Daoy (cell line): ENCODE measurements at places on chromosomes 7 and 10.
A peak's percentile ranks its signal among the peaks of the same experiment; 100 is the strongest.

DNA sequence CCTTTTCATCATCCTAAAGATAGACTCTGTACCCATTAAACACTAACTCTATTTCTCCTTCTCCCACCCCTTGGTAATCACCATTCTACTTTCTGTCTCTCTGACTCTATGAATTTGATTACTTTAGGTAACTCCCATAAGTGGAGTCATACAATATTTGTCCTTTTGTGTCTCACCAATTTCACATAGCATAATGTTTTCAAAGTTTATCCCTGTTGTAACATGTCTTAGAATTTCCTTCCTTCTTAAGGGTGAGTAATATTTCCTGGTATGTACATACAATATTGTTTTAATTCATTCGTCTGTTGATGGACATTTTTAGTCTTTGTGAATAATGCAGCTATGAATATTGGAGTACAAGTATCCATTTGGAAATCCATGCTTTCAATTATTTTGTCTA, 50.9 kb upstream of the CDCA7L start:
- DNase-seq = no peak

GRCh38 chr10:119488675-119489074, 53.8 kb downstream of the RGS10 start:
- DNase-seq = no peak

DNA sequence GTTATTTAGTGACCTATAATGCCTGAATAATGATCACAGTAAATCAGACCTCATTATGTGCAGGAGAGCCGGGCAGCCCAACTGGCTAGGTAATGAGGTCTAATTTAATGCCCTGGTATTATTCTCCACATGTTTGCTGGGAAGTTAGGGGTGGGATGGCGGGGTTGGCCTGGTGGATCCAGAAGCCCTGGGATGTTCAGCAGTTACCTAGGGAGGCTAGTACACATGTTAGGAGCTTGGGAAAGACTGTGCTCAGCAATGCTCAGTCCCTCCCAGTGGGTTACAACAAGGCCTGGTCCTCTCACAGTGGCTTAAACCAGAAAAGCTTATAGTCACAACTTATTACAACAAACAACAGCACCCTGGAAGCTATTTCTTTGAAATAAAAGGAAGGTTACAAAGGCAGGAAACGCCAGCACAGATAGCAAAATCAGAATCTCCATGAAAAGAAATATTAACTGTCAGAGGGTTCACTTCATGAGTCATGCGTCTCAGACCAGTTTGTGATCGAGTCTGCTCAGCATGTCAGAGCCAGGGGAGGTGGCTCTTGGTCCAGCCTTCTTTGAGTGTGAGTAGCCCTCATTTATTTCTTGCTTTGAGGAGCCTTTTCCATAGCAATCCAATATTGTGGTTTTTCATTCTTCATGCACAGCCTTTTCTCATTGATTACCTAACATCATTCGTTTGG, 418.6 kb upstream of the NPVF start:
- DNase-seq = no peak

GRCh38 chr7:83640240-83640639, 8.7 kb downstream of the SEMA3E start:
- DNase-seq = no peak

GRCh38 chr7:83648464-83649241, at the start of gene SEMA3E:
SEMA3E (minus strand) TSS chr7:83649139.
- peak; percentile 48 for DNase-seq

GRCh38 chr10:13956826-13957225, 370.1 kb downstream of the PRPF18 start:
- no peak for DNase-seq

DNA sequence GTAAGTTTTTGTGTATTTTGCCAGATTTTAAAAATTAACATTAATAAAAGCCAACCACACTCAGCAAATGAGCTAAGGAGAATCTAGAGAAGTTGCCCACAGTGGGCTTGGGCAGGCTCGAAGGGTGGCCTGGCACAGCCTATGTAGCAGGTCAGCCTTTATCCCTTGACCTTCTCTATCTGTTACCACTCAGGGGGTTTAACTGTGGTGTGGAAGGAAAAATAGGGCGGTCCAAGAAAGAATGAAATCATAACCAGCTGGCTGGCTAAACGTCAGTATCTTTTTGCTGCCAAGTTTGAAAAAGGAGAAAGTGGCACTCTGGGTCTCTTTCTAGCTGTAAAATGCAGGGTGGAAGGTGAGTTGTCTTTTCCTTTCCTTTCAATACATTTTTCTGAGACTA, 130.3 kb upstream of the ASAH2 start:
- no peak for DNase-seq

DNA sequence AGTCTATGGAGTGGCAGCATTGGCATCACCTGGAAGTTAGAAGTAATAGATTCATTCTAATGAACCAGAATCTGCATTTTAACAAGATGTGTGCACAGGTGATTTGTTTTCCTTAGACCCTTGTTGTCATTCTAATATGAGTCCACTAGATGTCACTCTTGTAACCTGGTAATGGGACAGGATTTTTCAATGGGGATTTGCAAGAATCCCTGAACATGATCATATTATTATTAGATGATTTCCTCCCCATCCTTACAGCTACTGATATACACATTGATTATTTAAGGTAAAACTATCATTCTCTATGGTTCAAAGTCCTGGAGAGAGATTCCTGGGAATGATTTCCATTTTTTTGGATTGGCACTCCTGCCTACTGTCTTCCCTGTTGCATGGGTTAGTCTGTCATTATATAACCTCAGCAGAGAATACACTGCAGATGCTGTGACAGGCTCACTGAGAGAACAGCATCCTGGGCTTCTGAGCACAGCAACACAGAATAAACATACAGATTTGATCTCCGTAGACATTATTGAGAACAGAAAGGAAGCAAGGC, 194.9 kb downstream of the SUGCT start:
- DNase-seq = peak; percentile 59

- no peak for DNase-seq
These were observed 4.4 kb upstream of the SLF2 start for GRCh38 chr10:100908378-100908777.

GRCh38 chr10:50260791-50261281, 9.5 kb upstream of the ASAH2 start:
- DNase-seq = no peak

DNA sequence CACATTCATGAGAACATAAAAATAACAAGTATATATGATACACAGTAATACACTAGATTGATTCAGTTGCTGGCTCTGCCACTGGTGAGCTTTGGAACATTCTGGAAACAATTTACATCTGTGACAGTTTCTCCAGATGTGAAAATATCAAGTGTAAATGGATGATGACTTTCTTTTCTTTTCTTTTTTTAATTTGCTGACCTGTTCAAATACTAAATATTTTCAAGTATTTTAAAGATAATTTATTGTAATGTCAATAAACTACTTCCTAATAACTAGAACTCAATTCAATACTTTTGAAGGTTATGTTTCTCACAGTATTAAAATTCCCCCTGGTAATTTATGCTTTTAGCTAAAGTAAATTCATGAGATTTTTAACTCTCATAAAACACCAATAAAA, 180.3 kb downstream of the CRPPA start:
- DNase-seq = no peak

GRCh38 chr10:66837335-66837734, 88.5 kb upstream of the LRRTM3 start:
- DNase-seq = peak; percentile 3

GRCh38 chr7:108234281-108234680, 104.1 kb upstream of the LAMB4 start:
- DNase-seq = peak; percentile 22

DNA sequence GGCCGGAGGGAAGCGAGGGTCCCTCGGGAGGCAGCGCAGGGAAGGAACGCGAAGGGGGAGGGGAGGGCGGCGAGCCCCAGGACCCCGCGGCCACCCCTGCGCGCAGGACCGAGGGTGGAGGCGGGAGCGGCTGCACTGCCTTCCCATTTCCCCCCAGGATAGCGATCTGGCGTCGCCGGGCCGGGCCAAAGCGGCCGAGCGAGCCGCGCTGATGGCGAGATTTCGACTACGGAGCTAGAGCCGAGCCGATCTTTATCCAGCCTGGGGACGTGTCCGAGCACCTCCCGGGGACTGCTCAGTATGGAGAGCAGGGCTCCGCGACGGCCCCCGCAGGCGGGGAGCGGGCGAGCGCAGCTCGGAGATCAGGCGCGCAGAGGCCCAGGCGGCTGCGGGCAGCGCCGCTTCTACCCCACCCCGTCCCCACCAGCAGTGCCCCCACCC, 590 bp upstream of the CRTAC1 start:
- DNase-seq = no peak

- no peak for DNase-seq
These were observed 80.3 kb downstream of the SKAP2 start for GRCh38 chr7:26784118-26784517.

GRCh38 chr10:9296190-9296589, 1241.7 kb downstream of the GATA3 start:
- peak; percentile 66 for DNase-seq

DNA sequence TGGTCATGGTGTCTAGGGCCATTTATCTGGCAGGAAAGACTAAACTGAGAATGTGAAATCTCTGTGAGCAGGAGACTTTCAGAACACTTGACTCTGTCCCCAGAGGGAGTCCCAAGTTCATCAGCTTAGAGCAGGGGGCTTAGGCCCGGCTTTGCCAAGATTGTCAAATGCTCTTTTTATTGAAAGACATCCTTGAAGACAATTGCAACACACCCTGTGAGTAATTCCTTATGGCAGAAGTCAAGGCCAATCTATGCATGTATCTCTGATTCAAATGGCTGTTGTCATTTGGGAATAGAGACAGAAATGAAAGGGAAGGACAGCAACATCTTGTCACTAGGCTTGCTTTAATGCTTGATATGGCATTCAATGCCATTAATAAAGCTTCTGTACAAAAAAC, 33.7 kb downstream of the BAMBI start:
- no peak for DNase-seq

- DNase-seq = no peak
These were observed 49.9 kb downstream of the NRCAM start for GRCh38 chr7:108406222-108406890.

DNA sequence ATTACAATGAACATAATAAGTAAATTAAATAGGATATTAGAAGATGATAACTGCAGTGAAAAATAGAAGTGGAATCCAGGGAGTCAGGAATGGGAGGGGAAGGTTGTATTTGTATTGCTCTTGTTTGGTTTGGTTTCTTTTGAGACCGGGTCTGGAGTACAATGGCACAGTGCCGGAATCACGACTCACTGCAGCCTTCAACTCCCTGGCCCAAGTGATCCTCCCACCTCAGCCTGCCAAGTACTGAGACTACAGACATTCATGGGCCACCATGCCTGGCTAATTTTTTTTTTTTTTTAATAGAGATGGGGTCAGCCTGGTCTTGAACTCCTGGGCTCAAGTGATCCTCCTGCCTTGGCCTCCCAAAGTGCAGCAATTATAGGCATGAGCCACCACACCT, 59.9 kb upstream of the LRRC4 start:
- no peak for DNase-seq

DNA sequence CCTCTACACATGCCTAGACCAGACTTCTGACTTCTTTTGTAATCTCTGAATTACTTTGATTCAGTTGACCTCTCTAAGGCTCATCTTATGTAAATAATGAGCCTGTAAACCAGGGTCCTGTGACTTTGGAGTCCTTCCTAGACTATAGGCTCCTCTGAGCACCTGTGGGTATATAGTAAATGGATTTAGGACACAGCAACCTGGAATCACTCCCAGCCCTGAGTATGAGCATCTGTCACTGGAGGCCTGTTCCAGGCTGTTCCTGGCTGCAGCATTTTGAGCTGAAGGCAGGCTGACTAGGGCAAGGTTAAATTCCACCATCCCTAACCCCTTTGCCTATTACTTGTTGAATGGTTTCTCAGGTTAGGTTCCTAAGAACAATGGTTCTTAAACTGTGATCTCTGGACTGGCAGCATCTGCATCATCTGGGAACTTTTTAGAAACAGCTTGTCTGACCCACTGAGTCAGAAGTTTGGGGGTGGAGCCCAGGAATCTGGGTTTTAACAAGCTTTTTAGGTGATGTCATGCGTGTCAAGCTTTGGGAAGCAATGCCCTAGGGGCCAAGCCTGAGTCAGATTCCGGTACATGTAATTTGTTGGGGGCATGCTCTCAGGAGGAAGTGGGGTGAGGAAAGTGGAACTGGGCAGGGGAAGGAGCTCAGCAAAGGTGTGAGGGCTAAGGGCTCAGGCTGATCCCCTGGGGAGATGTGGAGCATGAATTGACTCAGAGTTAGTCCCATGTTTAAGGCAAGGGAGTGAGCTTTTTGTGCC, 28.2 kb downstream of the MINDY4 start:
- DNase-seq = peak; percentile 99

DNA sequence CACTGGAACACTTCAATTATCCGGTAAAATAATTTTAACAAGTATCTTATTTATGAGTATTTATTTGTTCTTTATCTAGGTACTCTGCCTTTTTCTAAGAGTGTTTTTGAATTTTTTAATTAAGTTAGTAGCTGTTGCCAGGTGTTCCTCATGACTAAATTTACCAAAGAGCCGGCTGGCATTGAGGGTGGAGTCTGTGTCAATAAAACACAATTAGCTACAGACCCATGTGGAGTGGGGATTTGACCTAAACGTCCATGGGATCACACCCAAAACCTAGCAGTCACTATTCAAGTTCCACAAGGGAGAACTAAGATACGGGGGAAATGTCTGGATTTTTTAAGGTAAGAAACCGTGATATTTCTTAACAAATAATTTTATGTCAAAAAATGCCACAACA, 9.8 kb downstream of the SLC16A12 start:
- DNase-seq = no peak

GRCh38 chr7:3955751-3956696, 655.0 kb downstream of the SDK1 start:
- peak; percentile 88 for DNase-seq

DNA sequence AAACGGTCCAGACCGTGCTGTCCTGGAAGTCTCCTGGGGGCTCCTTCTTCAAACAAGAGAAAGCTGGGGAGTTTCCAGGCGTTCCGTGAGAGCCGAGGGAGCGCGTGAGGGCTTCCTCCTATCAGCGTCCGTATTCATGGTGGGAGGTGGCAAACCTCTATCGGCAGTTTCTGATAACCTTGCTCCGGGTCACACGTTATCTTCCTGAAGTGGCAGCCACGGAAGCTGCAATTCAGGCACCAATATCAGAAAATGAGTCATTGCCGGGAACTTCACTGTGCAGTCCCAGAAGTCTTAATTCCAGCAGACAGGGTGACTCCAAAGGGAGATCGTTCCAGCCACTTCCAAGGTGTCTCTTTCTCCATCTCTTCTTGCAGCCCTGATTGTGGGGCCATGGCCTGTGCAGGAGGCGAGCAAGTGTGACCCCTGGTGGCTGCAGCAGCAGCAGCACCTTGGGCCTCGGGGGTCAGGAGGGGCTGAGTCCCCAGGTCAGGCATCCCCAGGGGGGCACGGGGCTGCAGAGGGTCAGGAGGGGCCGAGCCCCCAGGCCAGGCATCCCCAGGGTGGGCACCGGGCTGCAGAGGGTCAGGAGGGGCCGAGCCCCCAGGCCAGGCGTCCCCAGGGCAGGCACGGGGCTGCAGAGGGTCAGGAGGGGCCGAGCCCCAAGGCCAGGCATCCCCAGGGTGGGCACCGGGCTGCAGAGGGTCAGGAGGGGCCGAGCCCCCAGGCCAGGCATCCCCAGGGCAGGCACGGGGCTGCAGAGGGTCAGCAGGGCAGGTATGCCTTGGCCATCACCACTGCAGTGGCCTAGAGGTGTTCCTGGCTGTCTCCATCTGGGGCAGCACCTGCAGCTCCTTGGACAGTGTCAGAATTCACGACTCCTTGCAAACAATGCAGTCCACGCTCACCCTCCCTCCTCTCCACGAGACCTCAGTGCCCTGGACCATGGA, 538.7 kb downstream of the DNAJB6 start:
- peak; percentile 38 for DNase-seq
